ENCODE measurements at places on chromosomes 7 and 10.

- DNase-seq, result no peak
Measured at GRCh38 chr7:12719981-12720865, 32.8 kb downstream of the ARL4A start.

DNA sequence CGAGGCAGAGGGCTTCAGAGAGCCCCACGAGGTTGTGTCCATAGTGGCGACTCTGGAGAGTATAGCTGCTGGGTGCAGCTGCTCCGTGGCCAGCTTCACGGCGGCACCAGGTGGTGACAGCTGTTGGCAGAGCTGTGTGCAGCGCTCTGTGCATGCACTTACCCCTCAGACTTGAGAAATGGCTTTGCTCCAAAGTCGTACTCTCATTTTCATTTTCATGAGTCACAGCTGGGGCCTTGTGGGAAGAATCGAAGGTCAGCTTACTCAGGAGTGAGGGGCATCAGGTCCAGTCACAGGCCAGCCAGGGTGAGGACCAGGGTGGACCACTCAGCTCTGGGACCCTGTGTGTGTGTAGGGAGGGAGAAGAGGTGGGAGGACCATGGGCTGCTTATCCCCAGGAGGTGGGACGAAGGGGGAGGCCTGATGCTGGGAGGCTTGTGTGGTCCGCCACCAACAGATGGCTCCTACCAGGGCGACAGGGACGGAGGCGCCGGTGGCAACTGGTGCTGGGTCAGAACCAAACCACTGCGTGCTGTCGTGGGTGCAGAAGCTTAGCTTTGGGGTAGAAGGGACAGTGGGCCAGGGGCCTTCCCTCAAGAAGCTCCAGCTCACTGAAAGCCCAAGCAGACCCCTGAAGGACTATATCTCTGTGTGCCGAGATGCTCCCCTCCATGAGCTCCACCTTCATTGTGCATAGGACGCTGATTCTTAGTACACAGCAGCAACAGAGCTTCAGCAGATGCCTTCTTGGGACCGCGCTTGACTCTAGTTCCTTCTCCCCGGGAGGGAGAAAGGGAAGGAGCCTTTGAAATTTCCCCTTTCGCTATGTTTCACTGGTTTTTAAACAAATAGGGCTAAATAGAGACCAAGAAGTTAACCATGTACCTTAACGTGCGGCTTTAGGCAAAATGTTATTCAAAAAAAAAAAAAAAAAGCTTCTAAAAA, 225.0 kb downstream of the CELF2 start:
- DNase-seq, result no peak

DNA sequence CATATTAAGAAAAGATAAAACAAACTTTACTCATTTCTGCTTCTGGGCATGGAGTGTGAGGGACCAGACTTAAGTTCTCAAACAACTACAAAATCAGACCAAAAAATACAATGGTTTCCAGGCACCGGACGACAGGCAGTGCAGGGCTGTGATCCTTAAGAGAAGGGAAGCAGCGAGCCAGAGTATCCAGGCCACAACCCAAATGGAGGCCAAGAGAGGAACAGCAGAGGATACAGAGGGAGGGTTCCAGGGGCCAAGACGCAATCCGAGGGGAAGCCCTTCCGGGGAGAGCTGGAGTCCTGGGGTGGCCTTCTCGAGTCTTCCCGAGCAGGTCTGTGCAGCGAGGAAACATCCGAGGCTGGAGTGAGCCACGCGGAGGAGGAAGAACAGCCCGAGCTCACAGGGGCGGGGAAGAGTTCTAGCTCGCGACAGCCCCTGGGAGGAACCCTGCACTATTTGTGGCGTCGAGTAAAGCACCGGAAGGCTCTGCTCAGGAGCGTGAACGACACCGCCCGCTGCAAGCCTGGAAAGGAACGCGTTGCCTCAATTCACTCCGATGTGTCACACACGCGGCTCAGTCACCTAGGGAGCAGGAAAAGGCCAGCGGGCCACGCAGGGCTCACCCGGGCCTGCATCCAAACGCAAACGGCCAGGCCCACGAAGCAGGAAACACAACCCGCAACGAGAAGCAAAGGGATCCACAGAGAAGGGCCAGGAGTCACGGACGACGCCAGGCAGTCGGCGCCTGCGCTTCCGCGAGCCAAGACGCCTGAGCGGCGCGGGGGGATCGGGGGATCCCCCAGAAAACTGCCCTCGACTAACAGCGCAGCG, 933 bp upstream of the RNF32 start:
- no peak for DNase-seq

- no peak for DNase-seq
Measured at GRCh38 chr10:37576154-37576553, 281.3 kb downstream of the ZNF248 start.

DNA sequence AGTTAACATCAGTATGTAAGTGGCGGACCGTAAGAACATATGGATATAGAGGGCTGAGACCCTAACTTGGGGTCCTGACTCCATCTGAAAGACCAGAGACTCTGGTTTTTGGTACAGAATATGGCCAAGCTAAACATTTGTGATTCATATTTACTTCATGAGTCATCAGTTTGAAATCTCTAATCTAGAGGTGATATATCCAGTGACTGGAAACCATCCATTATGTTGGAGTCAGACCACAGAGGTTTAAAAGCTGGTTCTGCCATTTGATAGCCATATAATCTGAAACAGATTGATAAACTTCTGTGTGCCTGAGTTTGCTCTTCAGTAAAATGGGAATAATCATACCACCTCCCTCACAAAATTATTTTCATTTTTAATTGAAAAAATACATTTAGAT, 505.3 kb downstream of the SORCS3 start:
- DNase-seq, result no peak

DNA sequence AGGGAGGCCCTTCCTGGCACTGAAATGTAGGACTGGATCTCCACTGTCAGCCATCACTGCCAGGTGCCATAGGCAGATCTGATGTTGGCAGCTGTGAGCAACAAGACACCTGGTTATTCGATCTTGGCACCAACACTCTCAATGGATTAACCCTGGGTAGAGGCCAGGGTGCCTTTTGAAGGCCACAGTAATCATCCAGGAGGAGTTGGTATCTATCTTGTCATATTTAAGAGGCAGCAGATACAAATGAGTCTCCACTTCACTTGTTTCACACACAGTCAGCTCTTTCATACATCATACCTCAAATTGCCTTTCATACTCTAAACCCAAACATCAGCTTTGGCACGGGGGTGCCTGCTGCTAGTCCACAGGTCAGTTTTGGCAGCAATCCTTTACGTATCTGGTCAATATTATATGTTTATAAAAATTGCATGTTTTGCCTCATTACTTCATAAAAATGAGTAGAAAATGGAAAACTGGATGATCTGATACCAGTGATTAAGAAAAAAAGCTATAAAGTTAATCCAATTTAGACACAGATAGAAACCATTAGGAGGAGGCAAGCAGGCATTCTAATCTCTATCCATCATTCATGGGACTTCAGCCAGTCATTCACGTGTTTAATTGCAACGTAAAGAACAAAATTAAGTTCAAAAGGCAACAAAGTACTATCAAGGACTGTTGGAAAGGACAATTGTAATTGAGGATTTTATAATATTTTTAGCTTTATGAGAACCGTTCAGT, 12.7 kb upstream of the CACUL1 start:
- no peak for DNase-seq

GRCh38 chr10:12795315-12796110, 206.0 kb downstream of the CCDC3 start:
- no peak for DNase-seq

DNA sequence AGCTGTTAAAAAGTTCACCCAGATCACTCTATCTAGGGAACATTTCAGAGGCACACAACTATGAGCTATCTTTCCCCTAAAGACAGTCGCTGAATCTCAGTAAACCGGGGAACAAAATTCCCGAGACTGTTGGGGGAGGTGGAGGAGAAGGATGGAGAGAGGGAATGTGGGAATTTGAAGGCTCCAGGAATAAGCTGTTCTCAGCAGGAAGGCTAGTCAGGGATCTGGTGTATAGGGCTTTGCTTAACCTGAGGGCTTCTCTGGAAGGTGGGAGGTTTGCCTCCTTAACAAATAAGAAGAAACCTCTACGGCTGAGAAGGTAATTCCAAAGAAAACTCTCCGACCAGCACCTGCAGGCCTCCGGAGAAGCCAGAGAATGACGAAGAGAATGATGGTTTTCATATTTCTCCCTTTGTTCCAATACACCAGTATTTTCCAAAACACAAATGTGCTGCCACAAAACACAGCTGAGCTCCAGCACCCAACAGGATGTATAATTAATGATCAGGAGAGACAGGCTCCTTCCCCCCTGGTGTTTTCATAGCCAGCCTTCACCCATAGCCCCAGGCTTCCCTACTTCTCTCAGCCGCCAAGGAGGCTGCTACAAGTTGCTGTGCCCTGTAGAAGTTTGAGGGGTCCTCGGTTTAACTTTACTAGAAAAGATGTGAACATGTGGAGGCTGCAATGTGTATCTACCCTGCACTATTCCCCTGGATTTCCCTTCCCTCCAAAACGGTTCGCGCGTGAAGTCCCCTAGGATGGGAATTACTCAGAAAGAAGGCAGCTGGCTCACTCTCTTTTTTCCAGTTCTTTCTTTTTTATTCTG, 2.0 kb downstream of the KCNMA1 start:
- no peak for DNase-seq

GRCh38 chr7:74657692-74658177, at the start of gene GTF2I:
TSS of gene GTF2I (plus strand) at chr7:74657718. CDS start at chr7:74689129, 31,411 bp downstream.
- no peak for DNase-seq

DNA sequence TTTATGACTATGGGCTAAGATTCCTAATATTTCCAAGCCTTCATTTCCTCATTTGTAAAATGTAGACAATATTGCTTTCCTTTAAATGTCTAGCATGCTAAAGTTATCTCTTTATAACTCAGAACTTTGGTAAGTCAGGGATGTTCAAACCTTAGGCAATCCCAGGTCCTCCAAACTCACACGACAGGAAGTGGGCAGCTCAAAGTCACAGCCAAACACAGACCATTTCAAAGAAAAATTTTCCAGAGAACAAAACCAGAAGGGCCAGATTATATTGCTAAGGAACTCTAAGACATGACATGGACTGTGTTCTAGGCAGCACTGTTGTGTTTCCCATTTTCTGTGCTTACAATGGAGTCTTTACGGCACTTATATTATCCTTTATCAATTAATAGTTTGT, 87.8 kb upstream of the DYNC1I1 start:
- DNase-seq, result no peak

- DNase-seq, result no peak
Measured at GRCh38 chr7:91345449-91345848, 81.2 kb downstream of the FZD1 start.

GRCh38 chr10:21532694-21533466, 1.2 kb upstream of the MLLT10 start:
- no peak for DNase-seq

DNA sequence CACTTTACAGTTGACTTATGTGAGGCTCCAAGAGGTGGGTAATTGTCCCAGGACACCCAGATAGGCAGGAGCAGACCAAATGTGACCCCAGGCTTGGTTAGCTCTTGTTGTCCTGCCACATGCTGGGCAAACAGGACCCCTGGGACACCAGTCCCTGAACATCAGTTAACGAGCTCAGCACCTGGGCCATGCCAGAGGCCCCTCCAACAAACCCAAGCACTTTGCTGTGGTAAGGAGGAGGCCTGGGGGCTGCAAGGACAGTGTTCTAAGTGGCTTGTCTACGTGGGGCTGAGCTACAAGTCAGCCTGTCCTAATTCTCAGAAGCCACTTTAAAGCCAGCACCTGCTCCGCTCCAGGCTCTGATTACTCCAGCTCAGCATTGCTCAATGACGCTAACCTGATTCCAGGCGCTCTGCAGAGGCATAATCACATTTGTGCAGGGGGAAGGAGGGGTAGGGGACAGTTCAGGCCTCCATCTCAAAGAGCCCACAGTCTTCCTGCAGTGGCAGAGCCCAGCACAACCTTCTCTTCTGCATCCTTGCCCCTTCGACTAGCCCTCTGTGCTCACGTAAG, 57.2 kb downstream of the DDC start:
- no peak for DNase-seq

DNA sequence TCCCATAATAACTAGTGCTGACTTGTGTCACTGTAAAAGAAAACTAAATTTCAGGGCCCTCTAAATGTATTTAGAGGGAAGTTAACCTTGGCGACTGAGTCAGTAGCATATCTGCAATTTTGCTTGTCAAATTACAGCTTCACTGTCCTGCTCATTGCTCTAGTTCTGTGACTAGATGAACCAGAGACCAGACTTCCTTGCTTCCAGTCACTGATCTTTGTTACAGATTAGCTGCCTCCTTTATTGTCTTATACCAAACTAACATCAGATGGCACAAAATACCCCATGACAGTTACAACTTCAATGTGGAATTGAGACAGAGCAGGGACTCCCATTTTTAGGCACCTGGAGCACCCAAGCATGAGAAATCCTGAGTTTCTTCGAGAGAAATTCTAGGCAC, 79.9 kb upstream of the POM121L12 start:
- DNase-seq, result no peak

GRCh38 chr10:48456808-48457761, 147.8 kb downstream of the ARHGAP22 start:
- no peak for DNase-seq

DNA sequence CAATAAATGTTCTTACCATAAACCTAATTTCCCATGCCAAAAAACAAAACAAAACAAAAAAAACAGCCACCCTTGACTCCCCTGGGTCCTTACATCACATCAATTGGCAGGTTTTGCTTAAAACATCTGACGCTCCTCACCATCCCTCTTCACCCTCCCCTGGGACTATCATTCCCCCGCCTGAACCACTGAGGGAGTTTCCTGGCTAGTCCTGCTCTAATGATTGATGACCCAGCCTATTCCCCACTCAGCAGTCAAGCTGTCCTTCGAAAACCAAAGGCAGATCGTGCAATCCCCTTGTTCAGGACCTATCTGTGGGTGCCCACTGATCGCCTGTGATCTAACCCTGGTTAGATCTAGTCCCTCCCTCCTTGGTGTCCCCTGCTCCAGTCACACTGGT, 11.2 kb upstream of the FRMPD2 start:
- DNase-seq, result no peak

GRCh38 chr10:73902351-73902750, 8.6 kb upstream of the PLAU start:
- DNase-seq, result no peak

GRCh38 chr10:70272925-70273316, 10.9 kb downstream of the NPFFR1 start:
- no peak for DNase-seq

- no peak for DNase-seq
Measured at GRCh38 chr10:80870282-80870681, 332.6 kb downstream of the SH2D4B start.

GRCh38 chr10:119006451-119007210, 22.9 kb upstream of the NANOS1 start:
- DNase-seq, result no peak

- DNase-seq, result no peak
Measured at GRCh38 chr7:138477581-138477980, 17.5 kb downstream of the TRIM24 start.

GRCh38 chr7:542713-543500, 23.3 kb upstream of the PDGFA start:
- DNase-seq, result no peak

GRCh38 chr7:7793249-7793648, 74.8 kb upstream of the RPA3 start:
- no peak for DNase-seq

- no peak for DNase-seq
Measured at GRCh38 chr10:15740261-15740660, 20.5 kb upstream of the ITGA8 start.
